ENCODE measurements at places on chromosomes 1 and 21.

- DNase-seq, result peak; percentile 73
These were observed 17.8 kb upstream of the MYCL start for GRCh38 chr1:39919545-39919944.

GRCh38 chr1:116948046-116948445 is 38.3 kb downstream of the PTGFRN start:
- DNase-seq, result no peak

DNA sequence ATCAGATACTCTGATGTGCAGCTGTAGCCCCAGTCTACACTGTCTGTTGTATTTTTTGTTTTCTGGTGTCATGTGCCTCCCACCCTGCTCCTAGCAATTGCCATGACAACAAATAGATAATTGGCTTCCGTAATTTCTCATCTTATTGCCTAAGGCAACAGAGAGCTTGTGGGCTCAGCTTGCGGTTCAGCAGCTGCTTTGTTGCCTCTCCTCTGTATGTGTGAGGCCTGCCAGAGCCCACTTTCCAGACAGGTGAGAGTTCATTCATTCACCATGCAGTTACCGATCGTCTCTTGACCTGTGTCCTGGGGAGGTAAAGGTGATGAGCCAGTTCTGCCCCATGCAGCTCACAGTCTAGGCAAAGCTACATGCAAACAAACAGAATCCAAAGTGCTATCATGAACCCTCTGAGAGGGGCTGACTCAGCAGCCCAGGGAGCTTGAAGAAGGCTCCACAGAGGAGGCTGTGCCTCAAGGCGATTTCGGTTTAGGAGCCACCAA is 11.9 kb downstream of the LGALS8 start:
- no peak for DNase-seq

DNA sequence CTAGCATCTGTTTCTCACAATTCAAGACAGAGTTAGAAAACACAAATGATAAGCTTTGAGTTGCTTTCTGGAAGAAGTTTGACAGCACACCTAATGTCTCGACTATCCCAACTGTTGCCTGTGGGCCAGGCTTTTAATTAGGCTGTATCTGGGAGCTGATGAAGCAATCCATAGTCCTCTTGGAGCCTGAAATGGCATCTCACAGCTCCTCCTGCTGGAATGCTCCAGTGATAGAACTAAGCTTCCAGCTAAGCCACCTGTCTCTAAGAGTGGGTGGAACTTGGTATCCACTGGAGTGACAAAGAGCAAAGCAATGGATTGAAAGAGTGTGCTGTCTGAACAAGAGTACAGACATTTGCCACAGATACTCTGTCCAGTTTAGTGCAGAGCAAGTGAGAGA is 605.3 kb upstream of the NR5A2 start:
- no peak for DNase-seq

DNA sequence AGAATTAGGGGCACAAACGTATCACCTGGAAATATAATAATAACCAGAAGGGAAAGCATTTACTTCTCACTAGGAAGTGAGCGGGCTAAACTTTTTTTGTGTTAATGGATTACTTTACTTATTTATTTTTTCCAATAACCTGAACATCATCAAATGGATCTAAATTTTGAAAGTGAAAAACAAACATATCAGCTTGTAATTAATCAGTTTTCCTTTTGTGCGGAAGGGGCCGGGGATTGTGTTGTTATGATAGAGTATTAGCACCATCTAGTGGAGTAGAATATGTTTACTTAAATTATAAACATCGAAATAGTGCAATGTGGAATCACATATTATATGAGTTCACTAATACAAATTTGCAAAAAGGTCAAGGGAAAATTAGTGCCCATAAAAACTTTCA is 9.0 kb downstream of the CFH start:
- no peak for DNase-seq

DNA sequence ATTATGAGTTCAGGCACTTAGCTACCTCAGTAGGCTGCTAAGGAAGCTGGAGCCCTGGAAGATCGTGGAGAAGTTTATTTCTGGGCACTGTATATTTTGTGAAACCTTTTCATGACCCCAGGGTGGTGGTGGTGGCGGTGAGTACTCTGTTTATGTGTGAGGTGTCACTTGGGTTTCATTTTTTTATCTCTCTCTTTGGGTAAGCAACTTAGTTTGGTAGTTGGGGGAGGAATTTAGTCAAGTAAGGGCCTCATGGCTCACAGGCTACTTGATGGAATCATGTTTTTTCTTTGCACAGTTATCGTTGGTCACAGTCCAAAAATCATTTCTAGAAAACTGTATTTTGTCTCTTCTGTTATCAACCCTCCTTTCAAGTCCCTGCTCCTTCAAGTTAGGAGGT is 33.9 kb downstream of the C1orf141 start:
- DNase-seq, result no peak

DNA sequence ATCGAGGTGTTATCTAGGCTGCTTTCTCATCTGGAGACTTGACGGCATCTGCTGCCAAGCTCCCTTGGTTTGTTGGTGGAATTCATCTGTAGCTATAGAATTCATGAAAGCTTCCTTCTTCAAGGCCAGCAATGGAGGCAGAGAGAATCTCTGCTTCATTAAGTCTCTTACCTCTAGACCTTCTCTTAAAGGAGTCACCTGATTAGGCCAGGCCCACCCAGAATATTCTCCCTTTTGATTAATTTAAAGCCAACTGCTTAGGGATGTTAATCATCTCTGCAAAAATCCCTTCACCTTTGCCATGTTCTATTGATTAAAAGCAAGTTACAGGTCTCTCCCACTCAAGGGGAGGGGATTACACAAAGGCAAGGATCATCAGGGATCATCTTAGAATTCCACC is 5.3 kb upstream of the NCF2 start:
- no peak for DNase-seq

DNA sequence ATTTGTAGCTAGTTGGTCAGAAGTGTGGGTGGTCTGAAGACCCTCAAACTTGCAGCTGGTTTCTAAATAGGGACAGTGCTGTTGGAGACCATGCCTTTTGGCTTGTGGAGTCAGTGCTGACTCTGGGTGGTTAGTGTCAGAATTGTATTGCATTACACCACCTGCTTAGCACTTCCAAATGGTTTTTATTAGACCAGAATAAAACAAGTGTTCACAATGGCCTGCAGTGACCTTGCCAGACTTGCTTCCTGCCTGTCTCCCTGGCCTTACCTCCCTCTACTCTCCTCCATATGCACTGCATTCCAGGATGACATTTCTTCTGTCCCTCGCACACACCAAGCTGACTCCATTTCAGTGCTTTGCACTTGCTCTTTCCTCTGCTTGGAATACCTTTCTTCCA is 72.7 kb upstream of the CNIH3 start:
- DNase-seq, result no peak

GRCh38 chr1:58764294-58764978 is 19.4 kb downstream of the JUN start:
- no peak for DNase-seq

DNA sequence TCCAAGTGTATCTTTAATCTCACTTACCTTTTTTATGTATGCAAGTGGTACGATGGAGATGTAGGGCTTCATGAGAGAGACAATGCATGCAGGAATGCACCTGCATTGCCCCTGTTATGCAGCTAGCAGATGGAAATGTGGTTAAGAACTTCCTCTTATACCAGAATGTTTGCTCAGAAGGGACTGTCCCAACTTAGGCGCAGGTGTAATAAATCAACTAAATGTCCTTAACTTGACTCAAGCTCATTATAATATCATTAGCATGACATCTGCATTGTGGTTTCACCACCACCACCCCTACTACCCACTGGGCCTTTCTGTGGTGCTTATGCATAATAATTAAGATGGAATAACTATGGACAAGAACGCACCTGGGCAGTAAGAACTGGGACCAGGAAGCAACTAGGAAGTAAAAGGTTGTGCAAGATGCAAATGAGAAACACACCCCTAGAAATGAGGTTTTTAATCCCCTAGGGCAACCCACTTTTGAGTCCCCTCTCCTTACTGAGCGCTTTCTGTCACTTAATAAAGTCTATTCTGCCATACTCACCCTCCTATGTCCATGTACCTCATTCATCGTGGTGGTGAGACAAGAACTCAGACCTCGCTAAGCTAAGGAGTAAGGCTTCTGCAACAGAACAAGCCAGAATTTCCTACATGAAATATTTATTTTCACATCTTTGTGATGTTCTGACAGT is 1103.3 kb upstream of the B3GALT2 start:
- peak; percentile 10 for DNase-seq

- no peak for DNase-seq
These were observed 57.7 kb downstream of the UBE2T start for GRCh38 chr1:202283991-202284390.

GRCh38 chr1:232629250-232630046 is 485 bp downstream of the SIPA1L2 start:
- no peak for DNase-seq

DNA sequence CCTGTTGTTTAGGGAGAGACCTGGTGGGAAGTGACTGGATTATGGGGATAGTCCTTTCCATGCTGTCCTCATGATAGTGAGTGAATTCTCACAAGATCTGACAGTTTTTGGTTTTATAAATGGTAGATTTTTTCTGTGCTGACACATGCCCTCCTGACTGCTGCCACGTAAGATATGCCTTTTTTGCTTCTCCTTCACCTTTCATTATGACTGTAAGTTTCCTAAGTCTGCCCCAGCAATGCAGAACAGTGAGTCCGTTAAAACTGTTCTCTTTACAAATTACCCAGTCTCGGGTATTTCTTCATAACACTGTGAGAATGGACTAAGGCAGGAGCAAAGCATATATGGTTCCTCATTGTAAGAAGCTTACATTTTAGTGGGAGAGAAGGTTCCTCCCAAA is 1727.2 kb downstream of the NCAM2 start:
- DNase-seq, result no peak
